ENCODE measurements at places on chromosomes 5 and 9.

DNA sequence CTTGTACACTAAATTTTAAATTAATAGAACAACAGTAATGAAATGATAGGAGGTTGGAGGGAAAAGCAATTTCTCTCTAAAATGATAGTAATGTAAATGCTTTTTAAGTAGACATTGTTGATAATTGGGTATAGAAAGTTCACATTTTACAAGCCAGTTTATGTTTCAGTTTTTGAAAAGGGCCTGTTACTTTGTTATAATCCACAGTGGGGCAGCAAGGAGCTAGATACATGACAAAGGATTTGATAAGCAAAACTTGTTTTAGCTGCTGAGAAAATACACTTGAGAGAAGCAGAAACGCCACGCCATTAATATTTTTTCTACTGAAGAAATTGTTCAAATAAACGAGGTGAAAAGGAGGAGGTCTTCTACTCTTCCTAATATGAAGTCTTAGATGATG lies 30.2 kb downstream of the SREK1 start:
- no peak for DNase-seq

DNA sequence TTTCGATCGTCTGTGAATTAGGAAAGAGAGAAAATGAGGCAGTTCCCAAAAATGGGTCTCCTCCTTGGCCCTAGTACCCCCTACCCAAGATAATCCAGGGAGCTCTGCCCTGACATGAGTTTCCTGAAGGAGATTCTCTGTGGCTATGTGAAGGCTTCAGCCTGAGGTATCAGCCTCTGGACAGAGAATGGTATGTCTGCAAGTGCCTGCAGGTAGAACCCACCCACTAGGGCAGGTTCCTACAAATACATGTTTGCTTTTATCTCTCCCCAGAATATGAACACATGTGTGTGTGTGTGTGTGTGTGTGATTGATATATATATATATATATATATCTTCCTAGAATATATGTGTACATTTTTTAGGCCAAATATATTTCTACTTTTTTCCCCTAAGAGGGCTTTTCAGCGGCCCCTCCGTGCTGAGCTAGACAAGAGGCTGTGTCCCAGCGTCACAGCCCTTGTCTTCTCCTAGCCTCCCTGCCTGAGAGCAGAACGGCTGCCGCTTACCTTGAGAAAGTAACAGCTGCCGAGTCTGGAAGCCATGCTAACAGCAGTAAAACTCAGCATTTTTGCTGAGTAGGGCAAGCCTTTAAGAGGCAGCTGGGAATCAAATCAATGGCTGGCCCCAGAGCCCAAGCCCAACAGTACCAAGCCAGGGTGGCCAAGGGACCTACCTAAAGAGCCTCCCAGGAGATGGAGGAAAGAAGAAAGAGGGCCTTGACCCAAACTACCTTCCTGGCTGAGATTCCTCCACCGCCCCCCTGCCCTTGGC lies 2.1 kb downstream of the BRINP1 start:
- no peak for DNase-seq

GRCh38 chr5:40909264-40909663 lies at the start of gene C7:
Gene C7, plus strand, starts transcription at chr5:40909497. Its CDS starts 114 bp downstream, at chr5:40909611.
- DNase-seq = no peak

GRCh38 chr9:89544279-89544661 lies 46.4 kb upstream of the SEMA4D start:
- DNase-seq = no peak
